Inflammatory macrophage treated with lipopolysaccharide for 1 hour (primary cell): ENCODE measurements at places on chromosomes 3 and 15.

DNA sequence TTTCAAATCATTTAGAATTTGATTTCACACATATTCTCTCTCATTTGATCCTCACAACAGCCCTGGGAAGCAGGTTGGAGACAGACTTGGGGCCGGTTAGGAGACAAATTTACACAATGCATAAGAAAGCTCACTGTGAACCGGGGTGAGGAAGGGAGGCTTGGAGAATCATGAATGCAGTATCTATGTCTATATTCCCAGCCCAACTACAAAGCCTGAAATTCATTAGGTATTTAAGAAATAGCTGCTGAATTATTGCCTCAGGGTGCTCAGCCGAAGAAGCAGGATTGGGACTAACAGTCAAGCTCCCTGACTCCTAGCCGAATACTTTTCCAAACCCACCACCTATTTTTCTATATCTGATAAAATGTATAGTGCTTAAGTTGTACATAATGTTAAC is 8.4 kb upstream of the GOLGA6C start:
- no peak for DNase-seq

- DNase-seq: peak; percentile 68
Observed at GRCh38 chr3:9716801-9717555, 13.3 kb downstream of the CPNE9 start.

- no peak for DNase-seq
Observed at GRCh38 chr15:78396976-78397375, 41.0 kb upstream of the IREB2 start.

DNA sequence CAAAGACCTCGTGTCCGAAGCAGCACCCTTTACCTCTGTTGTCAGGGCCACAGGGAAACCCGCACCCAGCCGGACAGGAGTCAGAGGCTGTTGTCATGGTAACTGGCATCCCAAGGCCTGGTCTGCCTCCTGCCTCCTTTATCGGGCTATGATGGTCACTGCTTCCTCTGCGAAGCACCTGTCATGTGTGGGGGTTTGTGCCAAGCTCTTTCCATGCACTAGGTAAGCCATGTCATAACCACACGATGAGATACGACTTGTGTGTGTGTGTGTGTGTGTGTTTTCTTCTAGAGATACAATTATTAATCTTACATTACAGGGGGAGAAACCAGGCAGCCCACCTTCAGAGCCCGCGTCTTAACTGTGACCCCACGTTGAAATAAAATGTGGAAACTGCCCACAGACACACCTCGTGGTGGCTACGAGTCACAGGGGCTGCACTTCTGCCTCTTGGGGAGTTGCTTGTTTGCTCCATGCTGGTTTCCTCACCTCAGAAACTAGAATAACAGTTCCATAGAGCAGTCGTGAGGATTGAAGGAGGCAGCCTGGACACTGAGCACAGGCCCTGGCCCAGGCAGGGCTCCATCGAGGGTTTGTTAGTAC is 18.0 kb downstream of the ZDHHC19 start:
- peak; percentile 31 for DNase-seq

DNA sequence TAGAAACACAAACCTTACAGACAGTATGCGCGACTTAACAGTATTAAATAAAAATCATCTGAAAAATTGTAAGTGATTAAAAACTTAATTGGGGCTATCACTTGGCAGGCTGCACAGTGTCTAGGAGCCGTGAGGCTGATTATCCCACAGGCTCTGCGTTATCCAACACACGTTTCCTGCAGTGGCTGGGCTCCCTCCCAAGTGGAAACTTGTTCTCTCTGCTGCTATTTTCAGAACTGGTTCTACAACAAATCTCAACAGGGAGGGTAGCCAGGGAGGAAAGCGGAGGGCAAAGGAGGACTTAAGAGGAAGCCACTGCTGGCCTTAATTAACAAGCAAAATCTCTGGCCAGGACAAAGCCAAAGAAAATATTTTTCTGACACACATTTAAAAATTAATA is 555.2 kb downstream of the MAGI1 start:
- no peak for DNase-seq

- no peak for DNase-seq
Observed at GRCh38 chr3:171155122-171155700, 128.7 kb upstream of the SLC2A2 start.

DNA sequence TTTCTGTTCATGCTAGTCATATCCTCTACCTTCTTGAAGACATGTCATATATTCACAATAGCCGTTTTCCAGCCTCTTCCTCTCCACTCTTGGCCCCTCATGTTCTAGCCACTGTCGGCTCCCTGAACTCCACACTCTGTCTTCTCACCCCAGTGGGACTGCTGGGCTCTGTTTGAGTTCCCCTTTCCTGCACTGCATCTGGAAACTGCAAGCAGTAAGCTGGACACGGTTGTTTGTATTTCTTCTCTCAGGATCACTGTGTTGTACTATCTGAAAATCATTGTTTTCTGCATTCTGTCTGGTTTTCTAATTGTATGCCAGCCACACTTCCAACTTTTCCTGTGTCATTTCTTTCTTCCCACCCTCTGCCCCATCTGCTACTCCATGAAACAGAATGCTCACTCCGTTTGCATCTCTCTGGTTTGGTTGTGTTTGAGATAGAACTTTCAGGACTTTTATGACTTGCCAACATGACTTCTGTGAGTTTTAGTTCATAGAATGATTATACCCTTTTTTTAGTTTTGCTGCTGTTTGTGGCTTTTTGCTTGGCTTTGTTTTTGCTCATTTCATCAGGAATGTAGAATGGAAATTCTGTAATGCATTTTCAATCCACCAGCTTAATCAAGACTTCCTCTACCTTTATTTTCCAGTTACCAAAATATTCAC is 192.3 kb downstream of the PLCL2 start:
- DNase-seq: peak; percentile 16

- DNase-seq: peak; percentile 50
Observed at GRCh38 chr3:194930377-194931204, 244.9 kb downstream of the FAM43A start.

DNA sequence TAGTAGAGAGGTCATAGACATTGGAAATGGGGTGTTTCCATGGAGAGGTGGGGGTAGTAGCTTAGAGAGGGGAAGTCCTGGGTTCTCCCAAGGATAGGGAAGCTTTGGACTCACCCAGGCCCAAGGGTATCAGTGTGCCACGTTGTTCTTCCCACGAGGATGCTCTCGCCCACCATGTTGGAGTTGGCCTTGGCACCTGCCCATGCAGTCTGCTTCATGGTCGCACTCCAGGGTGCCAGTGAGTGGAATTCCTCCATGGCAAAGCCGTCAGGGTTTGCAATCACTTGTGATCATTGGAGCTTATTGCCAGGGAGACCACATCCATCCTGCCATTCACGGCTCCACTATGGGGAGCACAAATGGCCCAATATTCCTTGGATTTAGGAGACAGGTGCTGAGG is 60.6 kb downstream of the GRIP2 start:
- no peak for DNase-seq

DNA sequence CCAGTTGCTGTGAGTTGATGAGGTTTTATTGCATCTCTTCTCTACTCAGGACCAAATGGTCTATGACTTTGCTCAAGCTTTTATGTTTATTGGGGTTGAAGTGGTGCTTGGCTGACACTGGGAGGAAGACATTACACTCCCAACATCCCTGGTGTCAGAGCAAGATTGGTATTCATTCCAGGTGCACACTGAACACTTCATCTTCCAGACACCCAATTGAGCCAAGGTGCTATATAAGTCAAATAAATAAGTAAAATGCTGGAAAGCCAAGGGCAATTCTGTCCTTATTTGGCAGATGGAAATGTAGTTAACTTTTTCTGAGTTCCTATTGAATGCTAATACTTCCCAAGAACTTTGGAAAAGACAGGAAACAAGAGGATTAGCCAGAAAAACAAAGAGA is 53.2 kb upstream of the CDV3 start:
- DNase-seq: no peak

DNA sequence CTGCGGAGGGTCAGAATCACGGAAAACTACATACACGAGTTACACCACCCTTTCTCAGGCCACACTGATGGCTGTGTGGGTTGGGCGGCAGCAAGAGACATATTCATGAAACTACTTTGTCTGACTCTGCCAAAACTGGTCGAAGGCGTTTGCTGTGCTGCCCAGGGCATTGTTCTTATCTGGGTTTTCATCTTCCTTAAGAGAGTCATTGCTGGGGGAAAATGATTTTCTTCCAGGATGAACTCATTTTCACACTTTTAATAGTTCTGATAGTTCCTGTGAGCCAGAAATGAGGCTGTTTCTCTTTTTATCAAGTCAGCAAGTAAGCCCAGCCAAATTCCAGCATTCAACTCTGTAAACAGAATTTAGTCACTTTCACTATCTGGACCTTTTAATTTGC is 47.6 kb downstream of the TRIM71 start:
- DNase-seq: no peak

- no peak for DNase-seq
Observed at GRCh38 chr3:178195824-178196223, 340.4 kb upstream of the KCNMB2 start.

DNA sequence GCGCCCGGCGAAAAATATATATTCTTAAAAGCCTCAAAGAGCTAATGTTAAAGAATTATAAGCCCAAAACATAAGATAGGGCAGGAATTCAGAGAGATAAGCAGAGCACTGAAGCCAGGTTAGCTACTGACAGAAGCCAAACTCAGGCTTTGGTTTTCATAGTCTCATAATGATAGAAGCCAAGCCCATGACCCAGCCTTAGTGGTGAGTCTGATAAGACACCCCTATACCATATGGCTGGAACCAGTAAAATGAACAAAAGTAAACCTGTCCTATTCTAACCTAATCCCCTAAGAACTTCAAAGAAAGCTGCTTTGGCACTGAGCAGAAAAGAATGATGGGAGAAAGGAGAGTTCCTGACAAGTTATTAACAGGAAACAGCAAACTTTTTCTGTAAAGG is 25.9 kb downstream of the MYO9A start:
- DNase-seq: no peak

- DNase-seq: peak; percentile 67
Observed at GRCh38 chr15:79169526-79170133, 79.0 kb upstream of the RASGRF1 start.

GRCh38 chr3:109874896-109875708 is 537.8 kb upstream of the DPPA4 start:
- DNase-seq: no peak

DNA sequence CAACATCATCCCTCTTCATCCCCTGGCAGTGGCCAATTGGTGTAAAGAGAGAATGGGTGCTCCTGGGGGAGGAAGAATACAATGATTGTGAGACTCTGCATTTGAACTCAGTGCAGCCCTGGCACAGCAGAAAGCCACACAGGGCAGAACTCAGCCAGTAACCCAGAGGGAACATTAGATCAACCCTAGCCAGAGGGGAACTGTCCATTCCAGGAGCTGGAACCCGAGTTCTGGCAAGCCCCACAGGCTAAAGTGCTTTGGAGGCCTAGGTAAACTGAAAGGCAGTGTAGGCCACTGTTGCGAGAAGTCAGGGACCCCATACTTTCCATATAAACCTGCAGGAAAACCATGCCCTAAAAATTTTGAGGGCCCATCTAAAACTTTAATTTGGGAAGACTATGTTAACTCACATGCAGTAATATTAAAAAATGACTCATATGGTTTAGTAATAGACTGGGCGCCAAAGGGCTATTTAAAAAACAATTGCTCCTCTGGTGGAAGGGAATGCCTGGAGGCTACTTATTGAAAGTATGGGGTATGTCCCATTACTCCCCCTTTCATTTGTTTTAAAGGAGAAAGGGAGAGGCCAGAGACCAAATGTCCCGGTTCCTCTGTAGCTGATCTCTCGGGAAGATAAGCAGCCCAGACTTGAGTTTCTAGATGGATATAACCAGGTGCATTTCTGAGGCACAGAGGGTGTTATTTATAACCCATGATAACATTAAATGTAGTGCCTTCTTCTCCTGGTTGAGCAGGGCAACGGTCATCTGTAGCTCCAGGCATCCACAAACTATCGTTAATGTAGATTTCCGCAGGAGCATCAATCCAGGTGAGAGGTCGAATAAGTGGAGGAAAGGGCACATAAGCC is 5.8 kb upstream of the RAD51 start:
- no peak for DNase-seq

- no peak for DNase-seq
Observed at GRCh38 chr15:47998619-47999019, 122.2 kb upstream of the SLC24A5 start.

GRCh38 chr3:171249245-171249644 is 211.0 kb downstream of the TNIK start:
- no peak for DNase-seq

GRCh38 chr3:71260782-71261181 is 322.7 kb downstream of the FOXP1 start:
- no peak for DNase-seq

DNA sequence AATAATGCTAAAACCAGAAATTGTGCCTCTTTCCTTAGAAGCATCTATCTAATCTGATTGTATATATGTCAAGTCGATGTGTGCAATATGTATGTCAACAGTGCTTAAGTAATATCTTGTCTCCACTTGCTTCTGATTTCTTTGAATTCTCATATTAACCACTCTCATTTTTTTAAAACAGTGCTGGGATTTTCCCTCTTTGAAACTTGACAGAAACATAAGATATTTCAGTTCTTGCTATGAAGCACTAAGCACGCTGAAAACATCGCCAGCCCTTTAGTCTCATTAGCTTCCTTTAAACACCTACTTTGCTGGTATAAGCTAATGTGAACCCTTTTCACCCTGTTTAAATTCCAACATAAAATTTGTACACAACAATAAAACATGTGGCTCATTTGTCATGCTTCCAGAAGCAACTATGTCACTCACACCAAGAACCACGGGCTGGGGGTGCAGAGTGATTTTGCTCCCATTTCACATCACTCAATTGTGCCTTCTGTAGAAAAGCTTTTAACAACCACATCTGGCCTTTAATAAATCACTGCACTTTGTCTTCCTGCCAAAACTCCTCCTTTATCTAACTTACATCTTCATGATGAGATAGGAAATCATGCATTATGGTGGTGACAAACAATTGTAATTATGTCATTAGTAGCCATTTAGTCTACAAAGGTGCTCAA is 185.2 kb downstream of the FOXP1 start:
- DNase-seq: no peak

GRCh38 chr15:49978121-49978520 is 140.9 kb downstream of the ATP8B4 start:
- DNase-seq: no peak

- DNase-seq: peak; percentile 63
Observed at GRCh38 chr3:54999159-54999558, 71.3 kb upstream of the LRTM1 start.

GRCh38 chr15:91927585-91927984 is 74.1 kb downstream of the SLCO3A1 start:
- no peak for DNase-seq

- DNase-seq: no peak
Observed at GRCh38 chr15:38231436-38231835, 21.2 kb upstream of the SPRED1 start.
